ENCODE measurements at places on chromosomes 13 and 19.

- DNase-seq, result no peak
Measured at GRCh38 chr13:103196356-103196755, 130.1 kb upstream of the SLC10A2 start.

DNA sequence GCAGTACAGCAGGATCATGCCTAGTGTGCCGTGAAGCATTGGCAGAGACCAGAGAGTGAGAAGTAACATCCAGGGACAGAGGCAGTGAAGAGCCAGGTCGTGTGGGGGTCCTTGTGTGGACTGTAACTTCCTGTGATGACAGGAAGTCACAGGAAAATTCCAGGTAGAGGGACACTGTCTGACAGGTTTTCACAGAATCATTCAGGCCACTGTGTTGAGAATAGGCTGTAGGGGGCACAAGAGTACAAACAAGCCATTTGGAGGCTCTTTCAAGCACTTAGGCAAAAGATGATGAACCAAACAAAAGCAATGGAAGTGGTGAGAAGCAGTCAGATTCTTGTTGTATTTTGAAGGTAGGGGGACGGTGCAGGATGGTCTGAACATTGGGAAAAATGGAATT, 46.4 kb downstream of the N4BP2L1 start:
- no peak for DNase-seq

DNA sequence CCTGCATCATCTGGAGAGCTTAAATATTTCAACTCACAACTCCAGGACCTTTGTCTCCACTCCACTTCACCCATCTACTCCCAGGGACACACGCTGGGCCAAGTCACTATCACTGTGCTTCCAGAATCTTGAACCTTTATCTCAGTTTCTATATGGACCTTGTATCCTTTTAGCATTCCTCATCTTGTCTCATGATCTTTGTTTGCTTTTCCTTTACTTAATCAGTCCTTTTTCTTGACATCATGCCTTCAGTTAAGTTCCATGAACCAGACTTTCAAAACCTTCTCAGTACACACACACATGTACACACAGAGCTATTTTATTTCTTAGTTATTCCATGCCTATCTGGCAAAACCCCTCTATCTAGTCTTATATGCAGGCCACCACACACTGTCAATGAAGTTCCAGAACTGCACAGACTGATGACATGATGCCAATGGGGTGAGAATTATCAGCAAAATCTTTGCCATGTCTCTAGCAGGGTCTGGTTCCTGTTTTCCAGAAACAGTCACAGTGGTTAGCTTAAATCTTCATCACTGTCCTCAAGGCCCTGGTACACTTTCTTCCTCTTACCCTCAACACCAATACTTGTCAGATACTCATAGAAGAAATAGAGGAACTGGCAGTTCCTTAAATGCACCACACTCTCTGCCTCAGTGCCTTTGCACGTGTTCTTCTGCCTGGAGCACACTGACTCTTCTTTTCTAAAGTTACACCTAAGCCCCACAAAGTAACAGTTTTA, 77.6 kb upstream of the STARD13 start:
- DNase-seq, result no peak

- no peak for DNase-seq
Measured at GRCh38 chr19:43481701-43482100, 16.3 kb upstream of the LYPD3 start.

- no peak for DNase-seq
Measured at GRCh38 chr13:32840989-32841713, 175.1 kb upstream of the KL start.

DNA sequence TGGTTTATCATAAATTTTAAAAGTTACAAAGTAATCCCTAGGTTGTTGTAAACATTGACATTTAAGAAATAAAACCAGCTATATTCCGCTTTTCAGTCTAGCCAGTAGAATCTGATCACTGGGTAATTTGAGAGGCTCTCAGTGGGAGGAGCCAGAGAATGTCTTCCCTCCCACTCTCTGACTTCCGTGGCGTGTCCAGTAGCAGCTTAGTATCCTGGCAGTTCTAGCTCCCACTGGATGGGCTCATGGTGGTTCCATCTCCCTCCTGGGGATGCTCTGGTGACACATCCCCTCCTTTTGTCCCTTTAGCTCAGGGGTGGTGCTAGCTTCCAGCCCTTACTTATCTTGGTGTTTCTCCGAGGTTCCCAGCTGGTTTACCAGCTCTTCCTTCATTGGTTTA, 34.5 kb downstream of the MTUS2 start:
- DNase-seq, result no peak

DNA sequence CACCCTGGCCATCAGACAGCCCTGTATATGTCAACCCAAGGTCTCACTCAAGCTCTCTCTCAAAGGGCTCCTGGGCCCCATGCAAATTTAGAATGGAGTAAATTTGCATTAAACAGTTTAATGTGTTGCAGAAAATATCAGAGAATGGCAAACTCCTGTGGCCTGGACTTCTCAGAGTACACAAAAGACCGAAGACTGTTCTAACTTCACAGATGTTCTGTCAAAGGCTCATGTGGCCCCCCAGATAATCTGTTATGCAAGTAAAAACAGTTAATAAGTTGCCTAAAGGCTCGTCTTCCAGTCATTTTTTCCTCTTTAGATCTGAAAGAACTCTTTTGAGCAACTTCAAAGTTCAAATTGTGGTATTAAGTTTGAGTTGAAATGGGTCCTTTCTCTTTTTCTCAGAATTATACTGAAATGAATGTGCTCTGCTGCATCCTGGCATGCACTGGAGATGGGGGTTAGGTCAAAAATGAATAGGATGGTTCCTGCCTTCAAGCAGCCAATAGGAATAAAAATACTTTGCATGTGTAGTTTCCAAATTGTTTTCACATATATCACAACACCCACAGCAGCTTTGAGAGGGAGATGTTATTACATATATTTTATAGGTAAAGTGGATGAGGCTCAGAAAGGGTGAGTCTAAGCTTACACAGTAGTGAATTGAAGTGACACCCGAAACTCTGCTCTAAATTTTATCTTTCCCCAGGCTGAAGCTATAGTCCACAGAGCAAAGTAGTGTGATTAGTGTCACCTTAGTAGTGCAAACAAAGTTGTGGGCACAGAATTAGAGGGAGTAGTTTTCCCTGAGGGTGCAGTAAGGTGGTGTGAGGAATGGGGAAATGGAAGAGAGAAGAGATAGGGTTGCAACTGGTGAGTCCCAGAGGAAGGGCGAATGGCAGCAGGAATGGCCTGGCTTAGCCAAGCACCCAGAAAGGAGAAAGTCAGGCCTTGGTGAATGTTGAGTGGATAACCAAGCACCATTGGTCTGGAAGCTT, 205.0 kb upstream of the RFC3 start:
- DNase-seq, result no peak

- no peak for DNase-seq
Measured at GRCh38 chr19:1237027-1237659, 662 bp downstream of the CBARP start.

DNA sequence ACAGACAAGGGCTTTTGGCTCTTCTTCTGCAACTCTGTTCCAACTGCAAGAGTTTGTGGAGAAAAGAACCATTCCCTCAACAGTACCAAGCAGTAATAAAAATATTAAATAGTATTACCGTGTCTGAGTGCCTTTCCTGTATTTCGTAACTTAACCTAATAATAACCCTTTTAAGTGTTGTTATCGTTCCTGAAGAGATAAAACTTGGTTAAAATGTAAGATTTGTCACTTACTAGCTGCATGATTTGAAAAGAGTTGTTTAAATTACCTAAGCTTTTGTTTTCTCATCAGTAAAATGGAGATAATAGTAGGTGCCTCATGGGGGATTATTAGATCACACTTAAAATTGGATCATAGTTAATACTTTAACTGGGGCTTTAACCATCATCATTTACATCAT, 447.2 kb downstream of the GPC5 start:
- DNase-seq, result no peak

- no peak for DNase-seq
Measured at GRCh38 chr13:97586941-97587340, 153.0 kb downstream of the RAP2A start.

DNA sequence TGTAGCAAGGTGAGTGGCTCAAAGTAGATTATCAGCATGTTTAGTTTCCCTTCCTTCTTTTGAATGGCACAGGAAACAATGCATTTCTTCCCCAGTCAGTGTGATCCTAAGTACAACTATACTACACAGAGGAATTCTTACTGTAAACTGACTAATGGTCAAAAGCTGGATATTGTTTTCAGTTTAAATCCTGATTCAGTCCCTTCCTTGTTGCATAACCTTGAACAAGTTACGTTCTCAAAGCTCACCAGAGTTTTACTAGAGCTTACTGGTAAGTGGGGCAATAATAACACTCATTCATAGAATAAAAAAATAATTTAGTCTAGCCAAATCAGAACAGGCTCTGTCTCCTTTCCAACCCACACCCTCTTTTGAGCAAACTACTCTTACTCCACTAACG, 180.1 kb downstream of the POSTN start:
- no peak for DNase-seq

DNA sequence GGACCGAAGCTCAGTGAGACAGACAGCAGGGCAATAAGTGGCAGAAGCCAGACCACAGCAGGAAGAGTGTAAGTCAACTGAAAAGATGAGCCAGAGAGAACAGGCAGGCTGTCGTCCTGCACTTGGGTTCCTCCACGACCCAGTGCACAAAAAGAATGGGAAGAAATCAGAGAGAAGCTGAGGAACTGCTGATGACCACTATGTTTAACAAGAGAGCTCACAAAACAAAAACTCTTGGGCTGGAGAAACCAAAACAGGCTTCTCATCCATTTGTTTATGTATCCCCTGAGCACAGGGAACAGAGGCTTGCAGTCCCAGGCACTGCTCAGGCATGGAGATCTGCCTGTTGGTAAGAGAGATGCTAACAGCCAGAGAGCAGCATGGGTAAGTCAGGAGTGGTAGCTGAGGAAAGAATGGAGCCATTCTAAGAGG, 14.0 kb downstream of the AKAP8L start:
- no peak for DNase-seq

DNA sequence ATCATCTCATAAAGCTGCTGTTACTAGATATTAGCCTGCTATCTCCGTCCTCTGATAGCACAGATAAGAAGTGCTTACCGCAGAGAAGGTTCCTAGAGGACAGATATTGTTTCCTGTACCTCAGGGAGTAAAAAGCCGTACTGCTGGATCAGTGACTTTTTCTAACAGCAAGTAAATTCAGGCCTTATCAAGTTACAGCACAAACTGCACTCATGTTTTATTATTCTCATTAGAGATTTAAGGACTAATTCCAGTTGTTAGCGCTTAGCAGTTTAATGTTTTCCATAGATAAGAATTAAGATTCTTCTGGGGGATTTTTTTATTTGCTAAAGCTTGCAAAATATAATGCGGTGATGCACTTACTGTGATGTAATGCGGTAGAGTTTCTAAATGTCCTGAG, 119.0 kb upstream of the OBI1 start:
- no peak for DNase-seq

GRCh38 chr13:56755181-56755935, 385.4 kb upstream of the PRR20A start:
- no peak for DNase-seq

GRCh38 chr13:23642110-23642509, 71.9 kb downstream of the TNFRSF19 start:
- DNase-seq, result no peak

DNA sequence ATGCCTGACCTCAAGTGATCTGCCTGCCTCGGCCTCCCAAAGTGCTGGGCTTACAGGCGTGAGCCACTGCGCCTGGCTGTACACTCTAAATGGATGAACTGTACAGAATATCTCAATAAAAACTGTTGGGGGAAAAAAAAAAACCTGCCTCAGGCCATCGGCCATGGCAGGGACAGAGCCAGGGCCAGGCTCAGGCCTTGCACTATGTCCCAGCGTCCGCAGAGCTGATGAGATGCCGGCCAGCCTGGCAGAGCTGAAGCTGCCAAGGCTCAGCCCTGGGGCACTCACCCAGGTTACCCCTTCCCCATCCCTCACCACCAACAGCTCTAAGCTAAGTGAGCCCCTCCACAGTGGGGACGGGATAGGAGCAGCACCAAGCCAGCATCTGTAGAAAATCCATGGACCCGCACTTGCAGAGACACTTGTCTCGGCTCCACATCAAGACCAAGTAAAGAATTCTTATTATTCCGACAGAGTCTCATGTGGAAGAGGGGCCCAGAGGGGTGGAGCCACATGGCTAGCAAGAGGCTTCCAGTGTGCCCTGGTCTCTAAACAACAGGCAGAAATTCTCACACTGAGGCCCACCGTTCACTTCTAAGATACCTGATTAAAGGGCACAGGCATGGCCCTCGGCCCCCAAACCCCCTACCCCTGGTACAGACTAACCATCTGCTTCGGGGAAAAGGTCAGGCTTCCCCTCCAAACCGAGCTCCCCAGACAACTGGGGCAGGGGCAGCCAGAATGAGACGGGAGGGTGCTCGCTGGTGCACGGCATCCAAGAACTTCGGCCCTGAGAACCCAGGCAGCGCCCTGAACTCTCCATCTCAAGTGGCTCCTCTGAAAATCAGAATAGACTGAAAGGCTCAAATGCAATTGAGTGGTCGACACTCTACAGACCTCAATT, 5.8 kb downstream of the PPP6R1 start:
- DNase-seq, result no peak

GRCh38 chr13:51271528-51272085, 49.4 kb downstream of the FAM124A start:
- DNase-seq, result no peak

DNA sequence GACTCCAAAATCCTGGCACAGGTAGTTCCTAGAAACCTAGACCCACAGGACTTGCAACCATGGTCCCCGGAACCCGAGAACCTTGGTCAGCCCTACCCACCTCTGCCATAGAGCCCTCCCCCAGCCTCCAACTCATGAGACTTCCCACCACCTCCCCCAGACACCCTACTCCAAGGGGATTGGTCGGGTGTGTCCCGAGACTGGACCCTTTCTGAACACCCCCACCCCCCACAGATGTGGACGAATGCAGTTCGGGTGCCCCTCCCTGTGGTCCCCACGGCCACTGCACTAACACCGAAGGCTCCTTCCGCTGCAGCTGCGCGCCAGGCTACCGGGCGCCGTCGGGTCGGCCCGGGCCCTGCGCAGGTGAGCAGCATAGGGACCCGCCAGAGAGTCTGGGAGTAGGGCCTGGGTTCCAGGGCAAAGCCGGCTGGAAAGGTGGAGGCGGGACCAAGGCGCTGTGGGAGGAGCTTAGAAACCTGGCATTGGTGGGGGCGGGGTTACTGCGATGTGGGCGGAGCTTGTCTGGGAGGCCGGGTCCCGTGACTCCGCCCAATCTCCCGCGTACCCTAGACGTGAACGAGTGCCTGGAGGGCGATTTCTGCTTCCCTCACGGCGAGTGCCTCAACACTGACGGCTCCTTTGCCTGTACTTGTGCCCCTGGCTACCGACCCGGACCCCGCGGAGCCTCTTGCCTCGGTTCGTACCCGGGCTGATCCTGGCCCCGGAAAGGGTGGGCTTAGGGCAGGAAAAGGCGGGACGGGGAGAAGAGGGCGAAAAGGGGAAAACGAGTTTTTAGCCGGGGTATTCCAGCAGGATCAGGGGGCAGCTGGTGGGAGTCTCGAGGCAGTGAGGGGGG, 11.9 kb downstream of the LTBP4 start:
- DNase-seq, result no peak

DNA sequence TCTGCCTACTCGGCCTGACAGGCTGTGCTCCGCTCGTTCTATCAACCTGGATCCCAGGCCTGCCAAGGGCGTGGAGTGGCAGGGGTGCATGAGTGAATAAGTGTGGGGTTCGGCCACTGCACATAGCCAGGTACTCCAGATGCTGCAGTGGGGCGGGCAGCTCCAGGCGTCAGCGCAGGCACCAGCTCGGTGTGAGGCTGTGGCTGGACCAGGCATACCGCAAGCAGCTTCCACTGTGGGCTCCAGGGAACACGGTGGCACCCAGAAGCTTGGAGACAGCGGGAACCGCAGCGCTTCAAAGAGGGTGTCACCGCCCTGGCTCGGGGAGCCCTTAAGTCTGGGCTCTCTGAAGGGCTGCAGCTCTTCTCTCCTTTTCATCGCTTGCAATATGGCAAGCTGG, 1630.2 kb downstream of the OLFM4 start:
- DNase-seq, result no peak
